ENCODE measurements at places on chromosomes 7 and 10.
A peak's percentile ranks its signal among the peaks of the same experiment; 100 is the strongest.

DNA sequence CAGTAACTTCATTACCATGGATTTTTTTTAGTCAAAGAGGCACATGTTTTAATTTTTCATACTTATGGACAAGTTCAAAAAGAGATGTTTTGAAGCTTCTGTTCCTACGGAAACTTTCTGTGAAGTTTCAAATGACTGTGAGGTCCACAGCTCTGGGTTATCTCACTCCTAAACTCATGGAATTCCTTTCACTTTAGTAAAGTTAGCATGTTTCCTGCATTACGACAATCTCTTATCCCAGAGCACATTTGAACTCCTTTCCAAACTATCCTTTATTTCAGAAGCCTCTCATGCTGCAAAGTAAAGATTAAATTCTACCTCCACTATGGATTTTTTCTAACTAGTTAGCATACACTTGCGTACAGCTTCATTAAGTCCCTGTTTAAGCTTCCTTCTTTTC, 15.3 kb upstream of the ADD3 start:
- no peak for DNase-seq

DNA sequence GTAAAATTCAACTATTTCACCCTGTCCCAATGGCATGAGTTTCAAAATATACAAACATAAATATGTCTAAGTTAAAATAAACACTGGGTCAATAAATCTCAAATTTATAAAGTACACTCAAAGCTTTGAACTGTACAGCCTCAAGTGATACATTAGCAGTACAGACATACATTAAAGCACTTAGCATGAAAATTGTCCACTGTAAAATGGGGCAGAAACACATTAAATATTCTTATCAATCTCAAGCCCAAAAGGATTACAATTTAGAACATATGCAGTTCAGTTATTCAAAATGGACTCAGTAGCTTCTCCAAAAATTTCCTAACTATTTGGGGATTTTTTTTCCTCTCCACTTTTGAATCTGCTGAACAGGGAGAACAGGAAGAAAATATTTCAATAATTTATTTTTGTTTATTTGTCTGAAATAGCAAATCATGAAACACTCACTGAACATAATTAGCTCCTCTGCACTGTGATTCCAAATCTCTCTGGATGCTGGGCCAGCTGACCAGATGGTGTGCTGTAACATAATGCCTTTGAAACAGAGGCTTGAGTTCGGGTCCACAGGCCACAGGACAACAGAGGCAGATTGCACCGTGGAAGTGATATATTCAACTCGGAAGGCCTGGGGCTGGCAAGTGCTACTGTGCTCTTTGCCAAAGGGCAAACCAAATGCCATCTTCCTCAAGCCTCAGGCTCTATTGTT, 248.9 kb upstream of the LRRN3 start:
- no peak for DNase-seq

DNA sequence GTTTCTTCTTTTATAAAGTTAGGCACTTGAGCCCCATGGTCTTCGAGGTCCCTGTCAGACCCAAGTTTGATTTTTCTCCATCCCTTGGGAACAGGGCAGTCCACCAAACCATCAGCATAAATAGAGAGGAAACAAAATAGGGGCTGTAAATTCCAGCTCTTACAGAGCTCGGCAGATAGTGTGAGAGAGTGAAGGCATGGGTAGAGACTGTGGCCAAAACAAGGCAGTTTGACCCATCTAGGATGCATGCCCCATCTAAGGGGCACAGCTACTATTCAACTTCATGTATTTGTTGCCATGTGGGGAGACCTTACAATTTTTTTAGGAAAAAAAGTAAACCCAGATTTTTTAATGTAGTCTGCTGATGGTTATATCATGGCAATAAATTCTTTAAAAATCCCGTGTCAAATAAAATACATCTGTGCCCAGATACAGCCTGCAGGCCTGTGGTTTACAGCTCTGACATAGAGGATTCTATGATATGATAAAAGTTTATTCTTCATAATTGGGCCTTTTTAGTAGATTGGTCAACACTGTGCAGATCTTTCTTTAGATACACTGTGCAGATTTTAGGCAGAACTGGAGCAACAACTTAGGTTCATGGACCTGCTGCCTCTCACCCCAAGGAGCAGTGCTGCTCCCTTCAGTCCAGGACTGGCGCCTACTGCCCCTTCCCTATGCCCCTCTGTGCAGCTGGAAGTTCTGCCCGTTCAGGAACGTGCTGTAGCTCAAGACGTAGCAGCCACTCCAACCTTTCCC, 5.3 kb downstream of the PPP1R3C start:
- DNase-seq = no peak

GRCh38 chr10:75468612-75469005, 37.2 kb downstream of the LRMDA start:
- peak; percentile 33 for DNase-seq

DNA sequence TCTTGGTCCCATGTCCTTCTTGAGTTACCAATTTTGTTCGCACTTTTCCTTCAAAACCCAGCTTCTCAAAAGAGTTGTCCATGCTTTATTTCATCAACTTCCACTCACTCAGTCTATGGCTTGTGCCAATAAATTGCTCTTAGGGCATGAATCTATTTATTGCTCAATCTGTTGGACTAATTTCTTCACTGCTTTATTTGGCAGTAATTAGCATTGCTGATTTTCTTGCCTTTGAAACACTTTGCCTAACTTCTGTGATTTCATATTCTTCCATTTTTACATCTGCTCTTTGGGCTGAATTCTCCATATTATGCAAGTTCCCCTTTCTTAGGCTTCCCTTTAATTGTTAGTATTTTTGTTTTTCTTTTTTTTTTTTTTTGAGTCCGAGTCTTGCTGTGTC, 16.8 kb downstream of the DLD start:
- DNase-seq = no peak

GRCh38 chr7:54663603-54664234, 95.3 kb downstream of the SEC61G start:
- DNase-seq = no peak

DNA sequence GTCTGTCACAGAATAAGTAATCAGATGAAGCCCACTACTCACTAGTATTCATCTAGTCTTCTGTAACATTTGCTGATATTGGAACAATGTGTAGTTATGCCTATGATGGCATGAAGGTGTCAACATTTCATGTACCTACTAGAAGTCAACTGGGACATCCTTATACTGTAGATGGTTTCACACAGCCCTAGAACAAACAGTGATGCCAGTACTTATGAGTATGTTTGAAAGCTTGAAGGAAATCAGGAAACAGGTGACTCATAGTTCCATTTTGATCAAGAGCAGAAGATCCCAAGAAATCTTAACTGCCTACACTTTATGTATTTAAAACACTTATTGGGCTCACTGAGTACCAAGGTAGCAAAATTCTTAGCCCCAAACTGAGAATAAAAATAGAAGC, 1519.6 kb downstream of the REEP3 start:
- no peak for DNase-seq

DNA sequence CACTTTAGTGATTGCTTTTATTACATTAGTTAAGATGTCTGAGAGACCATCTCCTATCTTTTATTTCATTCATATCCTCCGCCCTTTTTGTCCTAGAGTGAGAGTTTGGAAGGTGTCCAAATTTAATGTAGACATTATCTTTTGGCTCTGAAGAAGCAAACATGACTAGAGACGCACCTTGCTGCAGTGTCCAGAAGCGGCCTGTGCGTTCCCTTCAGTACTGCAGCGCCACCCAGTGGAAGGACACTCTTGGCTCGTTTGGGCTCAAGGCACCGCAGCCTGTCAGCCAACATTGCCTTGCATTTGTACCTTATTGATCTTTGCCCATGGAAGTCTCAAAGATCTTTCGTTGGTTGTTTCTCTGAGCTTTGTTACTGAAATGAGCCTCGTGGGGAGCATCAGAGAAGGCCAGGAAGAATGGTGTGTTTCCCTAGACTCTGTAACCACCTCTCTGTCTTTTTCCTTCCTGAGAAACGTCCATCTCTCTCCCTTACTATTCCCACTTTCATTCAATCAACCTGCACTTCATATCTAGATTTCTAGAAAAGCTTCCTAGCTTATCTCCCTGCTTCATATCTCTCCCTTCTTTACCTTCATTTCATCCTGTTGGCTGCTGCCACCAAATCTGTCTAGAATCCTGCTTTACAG, 10.4 kb upstream of the CLCN1 start:
- peak; percentile 79 for DNase-seq

- no peak for DNase-seq
Measured at GRCh38 chr7:18278316-18278715, 217.2 kb upstream of the HDAC9 start.

DNA sequence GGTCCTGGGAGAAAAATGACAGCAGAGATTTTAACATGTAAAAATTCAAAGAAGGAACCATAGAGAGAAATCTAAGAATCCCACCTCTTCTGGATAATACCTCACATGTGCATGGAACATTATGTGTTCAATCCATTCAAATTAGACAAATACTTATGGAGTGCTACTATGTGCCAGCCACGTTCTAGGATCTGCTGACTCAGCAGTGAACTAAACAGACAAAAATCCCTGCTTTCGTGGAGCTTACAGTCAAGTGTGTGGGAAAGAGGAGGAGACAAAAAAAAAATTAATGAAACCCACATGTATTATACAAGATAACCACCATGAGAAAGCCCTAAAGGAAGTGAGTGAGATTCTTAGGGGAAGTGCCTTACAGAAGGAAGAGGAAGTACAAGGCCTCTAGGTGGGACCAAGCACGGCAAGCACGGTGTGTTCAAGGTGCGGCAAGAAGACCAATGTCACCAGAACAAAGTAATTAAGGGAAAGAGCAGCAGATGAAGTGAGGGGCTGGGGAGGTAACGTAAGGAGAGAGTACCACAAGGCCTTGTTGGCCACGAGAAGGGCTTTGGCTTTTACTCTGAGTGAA, 71.0 kb downstream of the SLC25A13 start:
- DNase-seq = no peak

GRCh38 chr7:147578196-147578595, 1012.4 kb upstream of the C7orf33 start:
- no peak for DNase-seq

GRCh38 chr10:77699080-77699645, 61.6 kb upstream of the KCNMA1 start:
- DNase-seq = no peak

GRCh38 chr10:116097239-116097784, 175.7 kb downstream of the GFRA1 start:
- DNase-seq = no peak

DNA sequence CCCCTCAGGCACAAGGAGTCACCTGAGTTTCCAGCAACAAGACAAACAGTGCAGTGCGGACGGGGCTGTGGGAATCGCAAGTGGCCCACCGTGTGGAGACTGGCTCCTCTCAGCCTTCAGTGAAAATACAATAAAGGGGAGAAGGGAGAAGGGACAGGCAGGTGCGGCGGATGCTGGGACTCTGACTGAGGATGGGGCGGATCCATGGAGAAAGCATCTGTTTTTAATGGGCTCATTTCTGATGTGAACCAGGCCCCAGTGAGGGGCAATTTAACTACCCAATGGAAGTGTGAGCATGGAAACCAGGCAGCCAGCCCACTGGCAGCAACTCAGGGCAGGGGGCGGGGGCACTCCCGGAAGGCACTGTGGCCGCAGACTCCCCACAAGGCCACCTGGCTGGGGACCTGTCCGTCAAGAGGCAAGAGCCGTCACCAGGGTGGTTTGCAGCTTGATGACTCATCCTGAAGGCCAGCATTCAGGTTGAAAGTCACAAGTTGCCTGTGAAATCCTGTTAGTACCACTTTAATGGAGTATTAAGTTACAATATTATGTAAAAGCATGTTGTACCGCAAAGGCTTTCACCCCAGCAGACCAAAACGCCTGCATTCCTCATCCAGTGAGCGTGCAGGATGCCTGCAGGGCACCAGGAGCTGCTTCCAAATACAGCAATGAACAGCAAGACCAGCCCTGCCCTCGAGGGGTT, 476.4 kb downstream of the PTPRN2 start:
- DNase-seq = no peak

- no peak for DNase-seq
Measured at GRCh38 chr7:80187279-80187678, 52.6 kb downstream of the GNAI1 start.

- DNase-seq = no peak
Measured at GRCh38 chr10:76035206-76036110, 604.0 kb downstream of the LRMDA start.

GRCh38 chr7:157458254-157458633, 121.4 kb downstream of the DNAJB6 start:
- DNase-seq = no peak

DNA sequence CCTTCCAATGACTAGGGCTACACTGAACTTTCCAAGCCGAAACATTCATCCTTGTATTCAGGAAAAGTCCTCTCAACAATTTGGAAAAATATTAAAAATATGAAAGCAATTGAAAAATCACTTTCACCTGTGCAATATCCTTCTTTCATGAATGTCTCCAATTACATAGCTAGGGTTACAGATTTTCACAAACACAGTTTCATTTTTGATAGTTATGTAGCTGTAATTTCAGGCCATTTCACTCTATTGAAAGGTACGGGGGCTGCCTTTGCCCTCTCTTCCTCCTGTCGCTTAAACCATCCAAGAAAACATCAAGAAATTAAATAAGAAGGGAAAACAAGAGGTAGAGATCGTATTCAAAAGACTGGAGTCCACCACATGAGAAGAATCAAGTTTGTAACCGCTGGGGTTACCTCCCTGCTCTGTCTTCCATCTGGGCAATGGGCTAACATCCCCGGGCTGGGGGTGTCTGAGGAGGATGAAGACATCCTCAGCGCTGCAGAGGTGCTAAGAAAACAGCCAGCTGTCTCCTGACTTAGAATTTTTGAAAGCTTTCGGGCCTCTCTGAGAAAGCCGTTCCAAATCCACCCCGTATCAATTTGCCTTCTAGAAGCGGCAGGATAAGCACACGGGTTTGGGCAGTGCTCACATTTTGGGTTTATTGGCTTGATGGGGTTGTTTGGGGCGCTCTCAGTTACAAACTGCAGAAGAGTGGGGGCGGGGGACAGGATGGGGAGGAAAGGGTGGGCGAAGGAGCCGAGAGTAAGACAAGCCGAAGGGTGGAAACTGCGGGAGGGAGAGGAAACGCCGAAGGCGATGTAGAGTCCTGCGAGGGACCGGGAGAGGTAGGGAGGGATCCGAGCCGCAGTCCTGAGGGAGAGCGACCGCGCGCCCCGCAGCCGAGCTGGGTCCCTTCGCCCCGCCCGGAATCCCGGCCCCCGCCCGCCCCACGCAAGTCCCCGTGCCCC, 24.3 kb upstream of the VAX1 start:
- no peak for DNase-seq

DNA sequence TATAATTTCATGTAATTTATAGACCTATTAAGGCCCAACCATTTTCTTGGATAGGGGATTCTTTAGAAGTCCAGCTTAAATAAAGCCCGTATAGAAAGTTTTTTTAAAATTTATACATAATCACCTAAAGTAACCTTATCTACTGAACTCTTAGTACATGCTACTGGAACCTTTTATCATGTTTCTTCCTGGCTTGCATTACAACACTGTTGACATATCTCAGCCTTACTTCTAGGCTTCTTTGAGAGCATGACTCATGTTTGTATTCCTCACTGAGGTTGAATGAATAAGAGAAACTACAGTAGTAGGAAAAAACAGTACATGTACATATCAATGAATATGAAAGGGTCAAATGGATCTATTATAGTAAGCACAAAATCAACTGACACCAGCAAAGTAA, 8.2 kb upstream of the MAGI2 start:
- no peak for DNase-seq
